Umbilical cord (tissue), 2 donors: ENCODE measurements at places on chromosomes 1 and 21.

DNA sequence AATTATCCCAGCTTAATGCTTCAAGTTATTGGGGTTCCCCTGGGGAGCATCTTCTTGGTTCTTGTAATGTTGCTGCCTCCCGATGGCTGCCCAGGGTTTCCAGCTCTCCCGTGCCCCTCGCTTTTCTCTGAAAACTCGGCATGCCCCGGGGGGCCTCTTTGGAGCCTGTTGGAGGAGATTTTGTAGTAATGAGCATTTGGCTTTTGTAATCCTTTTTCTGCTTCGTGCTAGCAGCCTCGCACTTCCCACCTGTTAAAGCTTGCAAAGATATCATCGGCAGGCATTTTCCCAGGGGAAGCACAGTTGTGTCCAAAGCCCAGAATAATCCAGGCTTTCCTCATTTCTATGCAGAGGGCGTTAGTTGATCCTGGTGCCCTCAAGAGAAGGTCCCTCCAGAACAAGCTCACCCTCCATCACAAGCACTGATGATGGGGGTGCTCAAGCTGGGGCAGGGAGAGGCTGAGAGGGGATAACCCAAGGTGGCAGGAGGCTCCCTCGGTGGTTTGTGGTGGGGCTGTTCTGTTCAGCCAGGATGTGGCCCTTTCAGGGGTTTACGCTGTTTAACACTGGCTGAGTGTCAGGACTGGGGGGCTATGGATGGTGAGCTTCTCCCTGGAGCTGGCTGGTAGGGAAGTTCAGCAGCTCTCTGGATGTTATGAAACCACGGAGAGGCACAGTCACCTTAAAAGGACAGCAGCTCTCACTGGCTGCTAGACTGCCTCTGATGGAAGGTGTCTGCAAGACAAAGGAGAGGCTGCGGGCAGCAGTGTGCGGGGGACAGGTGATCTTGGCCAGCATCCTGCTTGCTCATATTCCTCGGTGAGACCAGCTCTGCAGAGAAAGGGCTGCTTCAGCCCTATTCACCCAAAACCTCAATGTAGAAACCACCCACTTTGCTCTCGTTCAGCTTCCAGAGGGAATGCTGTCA, 477.1 kb upstream of the VAMP3 start:
- DNase-seq, result no peak

- no peak for DNase-seq
Observed at GRCh38 chr1:225872075-225872430, 10.1 kb downstream of the TMEM63A start.

- no peak for DNase-seq
Observed at GRCh38 chr1:89195476-89195875, 3.3 kb downstream of the GBP4 start.

DNA sequence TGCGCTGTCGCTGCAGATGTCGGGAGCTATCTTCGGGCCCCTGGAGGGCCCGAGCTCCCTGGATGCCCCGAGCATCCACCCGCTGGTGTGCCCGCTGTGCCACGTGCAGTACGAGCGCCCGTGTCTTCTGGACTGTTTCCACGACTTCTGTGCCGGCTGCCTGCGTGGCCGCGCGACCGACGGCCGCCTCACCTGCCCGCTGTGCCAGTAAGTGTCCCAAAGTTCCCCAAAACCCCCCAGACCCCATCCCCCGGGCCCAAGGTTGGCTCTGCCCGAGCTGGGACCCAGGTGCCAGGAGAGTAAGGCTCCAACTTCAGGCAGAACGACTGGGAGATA, 569 bp downstream of the RNF207 start:
- DNase-seq, result no peak

GRCh38 chr21:33198346-33199099, 31.2 kb upstream of the IFNAR2 start:
- peak; percentile 55 for DNase-seq

DNA sequence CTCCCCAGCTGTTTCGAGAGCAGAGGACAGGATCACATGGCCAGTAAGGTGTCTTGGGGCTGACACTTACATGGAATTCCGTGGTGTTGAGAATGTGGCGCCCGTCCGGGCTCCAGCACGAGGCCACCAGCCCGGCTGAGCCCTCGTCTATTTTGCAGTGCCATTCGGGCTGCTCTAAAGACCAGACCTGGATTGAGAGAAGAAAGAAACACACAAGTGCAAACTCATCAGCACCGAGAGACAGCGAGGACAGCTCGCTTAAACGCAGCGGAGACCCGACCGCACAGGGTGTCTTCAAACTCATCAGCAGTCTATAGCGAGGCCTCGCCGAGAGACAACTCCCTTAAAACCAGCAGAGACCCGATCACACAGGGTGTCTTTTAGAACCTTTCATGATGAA, 3.3 kb downstream of the WRAP73 start:
- DNase-seq, result no peak

- DNase-seq, result no peak
Observed at GRCh38 chr1:44848456-44849181, 5.6 kb upstream of the PTCH2 start.

DNA sequence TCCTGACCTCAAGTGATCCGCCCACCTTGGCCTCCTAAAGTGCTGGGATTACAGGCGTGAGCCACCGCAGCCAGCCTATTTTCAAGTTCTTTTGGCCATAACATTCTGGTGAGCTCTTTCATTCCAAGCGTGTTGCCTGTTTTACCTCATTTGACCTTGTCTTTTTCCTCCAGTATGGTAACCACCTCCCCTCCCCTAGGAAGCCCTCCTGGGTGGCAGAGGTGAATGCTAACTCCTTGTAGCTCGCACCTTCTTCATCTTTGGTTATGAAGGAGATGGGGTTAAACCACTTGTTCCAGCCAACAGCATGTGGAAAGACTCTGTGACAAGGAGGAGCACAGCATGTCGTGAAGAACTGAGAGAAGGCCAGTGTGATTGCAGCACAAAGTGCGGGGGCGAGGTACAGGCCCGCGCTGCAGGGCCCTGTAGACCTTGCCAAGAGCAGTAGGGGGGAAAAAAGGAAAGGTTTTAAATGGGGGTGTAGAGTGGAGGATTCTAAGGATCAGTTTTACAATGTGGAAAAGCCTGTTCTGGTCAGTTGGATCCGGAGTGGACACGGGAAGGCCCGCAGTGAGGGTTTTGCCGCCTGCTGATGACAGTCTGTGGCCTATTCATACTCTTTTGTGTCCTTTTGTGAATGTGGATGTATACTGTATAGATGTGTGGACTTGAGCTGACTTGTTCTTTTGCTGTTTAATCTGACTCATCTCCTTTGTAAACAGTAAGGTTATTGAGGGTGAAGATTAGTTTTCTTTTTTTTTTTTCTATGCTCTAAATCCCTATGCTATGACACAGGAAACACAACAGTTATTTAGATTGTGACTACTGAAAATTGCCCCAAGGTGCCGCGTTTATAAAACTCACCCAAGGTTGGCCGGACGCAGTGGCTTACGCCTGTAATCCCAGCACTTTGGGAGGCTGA, 7.5 kb upstream of the ZNF436 start:
- DNase-seq, result no peak

DNA sequence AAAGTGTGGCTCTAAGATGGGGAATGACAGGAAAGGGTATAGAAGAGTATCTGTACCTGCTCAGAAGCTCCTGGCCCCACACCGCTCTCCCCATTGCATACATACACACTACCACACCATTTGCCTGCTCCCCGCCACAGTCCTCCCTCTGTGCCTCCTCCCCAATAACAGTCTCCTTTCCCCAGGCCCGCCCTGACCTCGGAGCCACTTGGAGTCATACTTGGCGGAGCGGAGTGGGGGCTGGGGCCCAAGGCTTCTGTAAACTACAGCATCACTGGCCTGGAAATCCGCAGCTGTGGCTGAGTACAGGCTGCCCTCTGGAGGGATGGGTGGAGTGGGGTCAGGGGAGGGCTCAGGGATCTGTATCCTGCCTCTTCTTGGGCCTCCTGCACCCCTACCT, 8.6 kb downstream of the SEMA6C start:
- DNase-seq, result no peak

- DNase-seq, result no peak
Observed at GRCh38 chr1:188641566-188642211, 1812.9 kb downstream of the PLA2G4A start.

DNA sequence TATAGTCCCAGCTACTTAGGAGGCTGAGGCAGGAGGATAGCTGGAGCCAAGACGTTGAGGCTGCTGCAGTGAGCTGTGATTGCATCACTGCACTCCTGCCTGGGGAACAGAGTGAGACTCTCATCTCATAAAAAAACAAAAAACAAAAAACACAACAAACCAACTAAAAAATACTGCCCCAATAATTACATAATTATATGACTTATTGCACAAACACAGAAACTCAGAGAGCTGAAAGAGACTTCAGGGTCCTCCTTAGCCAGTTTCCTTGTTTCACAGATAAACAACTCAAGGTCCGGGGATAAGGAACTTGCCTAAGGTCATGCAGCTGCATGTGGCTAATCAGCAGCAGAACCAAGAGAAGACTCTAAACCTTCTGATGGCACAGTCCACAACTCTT, 11.9 kb downstream of the EXTL2 start:
- no peak for DNase-seq

DNA sequence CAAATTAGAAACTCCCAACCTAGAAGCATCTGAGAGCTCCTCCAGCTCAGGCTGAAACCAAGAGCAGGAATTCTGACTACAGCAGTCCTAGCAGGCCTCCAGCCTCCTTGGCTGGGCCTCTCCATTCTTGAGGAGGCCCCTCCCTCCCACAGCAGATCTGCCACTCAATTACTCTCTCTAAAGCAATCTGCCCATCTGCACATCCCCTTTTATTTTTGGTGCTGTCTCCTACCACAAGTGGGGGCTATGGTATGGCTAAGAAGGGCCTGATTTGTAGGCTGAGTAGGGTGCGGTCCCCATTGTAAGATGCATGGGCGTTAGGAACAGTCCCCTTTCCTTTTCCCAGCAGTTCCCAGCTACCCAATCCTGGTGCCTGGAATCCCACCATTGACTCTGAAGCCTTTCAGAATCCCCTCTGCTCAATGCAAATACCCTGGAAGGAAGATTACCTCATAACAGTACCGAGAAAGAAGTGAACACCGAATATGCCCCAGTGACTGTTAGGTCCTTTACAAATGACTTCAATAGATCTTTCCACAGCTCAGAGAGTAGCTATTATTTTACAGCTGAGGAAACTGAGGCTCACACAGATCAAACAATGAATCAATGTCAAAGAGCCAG, 11.6 kb upstream of the TTC39A start:
- DNase-seq, result no peak

GRCh38 chr1:159790237-159790917, 9.6 kb downstream of the DUSP23 start:
- no peak for DNase-seq

DNA sequence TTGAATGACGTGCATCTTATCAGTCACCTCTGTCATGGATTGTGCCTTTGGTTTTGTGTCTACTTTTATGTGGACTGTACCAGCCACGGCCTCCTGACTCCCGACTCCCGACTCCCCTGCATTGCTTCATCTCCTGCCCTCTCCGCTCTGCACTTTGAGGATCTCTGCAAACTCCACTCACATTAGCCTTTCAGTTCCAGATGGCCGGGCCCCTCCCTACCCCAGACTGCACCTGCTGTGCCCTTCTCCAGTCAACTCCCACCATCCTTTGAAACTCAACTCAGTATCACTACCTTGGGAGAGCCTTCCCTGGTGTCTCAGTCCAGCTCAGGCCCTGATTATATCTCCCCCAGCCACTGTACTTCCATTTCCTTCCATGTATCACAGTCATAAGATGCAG, 71.4 kb downstream of the MDM4 start:
- no peak for DNase-seq

DNA sequence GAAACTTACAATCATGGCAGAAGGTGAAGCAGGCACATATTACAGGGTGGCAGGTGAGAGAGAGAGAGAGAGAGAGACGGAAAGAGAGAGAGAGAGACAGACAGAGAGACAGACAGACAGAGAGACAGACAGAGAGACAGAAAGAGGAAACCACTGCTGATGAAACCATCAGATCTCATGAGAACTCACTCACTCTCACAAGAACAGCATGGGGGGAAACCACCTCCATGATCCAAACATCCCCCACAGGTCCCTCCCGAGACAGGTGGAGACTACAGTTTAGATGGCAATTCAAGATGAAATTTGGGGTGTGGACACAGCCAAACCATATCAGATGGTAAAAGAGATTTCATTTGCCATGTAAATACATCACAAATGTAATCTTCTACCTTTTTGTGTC, 708.1 kb downstream of the MRPL39 start:
- DNase-seq, result no peak

- DNase-seq, result peak; percentile 19
Observed at GRCh38 chr1:10415211-10415930, 14.9 kb upstream of the CENPS start.

GRCh38 chr1:111768023-111768422, 12.3 kb downstream of the DDX20 start:
- no peak for DNase-seq

DNA sequence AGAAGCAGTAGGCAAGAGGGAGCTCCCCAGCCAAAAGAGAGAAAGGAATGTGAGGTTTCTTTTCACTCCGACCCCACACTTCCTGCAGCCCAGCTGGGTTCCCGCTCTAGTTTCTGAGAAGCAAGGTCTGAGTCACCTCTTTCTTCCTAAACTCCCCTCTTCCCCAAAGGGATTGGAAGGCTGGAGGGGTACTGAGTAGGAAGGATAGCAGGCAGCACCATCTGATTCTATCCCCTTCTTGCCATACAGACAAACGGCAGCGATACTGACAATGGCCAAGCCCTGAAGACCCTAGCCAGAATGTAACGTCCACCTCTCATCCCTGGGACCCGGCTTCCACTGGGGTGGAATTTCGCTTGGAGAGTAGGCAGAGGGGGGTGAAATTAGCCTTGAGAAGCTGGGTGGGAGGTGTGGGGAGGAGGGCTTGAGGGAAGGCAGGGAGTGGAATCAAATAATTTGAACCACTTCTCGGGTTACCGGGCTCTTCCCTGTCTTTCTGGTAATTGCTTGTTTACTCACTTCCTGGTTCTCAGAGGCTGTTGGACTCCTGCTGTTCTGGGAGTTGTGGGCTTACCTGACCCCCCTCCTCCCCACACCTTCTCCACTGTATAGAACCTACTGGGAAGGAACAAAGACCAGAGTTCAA, 13.2 kb downstream of the IER5 start:
- DNase-seq, result peak; percentile 28

- DNase-seq, result no peak
Observed at GRCh38 chr21:29313662-29314408, 15.1 kb downstream of the BACH1 start.

- DNase-seq, result no peak
Observed at GRCh38 chr1:59506952-59507351, 210.1 kb downstream of the FGGY start.

- peak; percentile 47 for DNase-seq
Observed at GRCh38 chr1:143735764-143736461, 235.9 kb downstream of the FAM72C start.
